ENCODE measurements at places on chromosomes 1 and 21.

DNA sequence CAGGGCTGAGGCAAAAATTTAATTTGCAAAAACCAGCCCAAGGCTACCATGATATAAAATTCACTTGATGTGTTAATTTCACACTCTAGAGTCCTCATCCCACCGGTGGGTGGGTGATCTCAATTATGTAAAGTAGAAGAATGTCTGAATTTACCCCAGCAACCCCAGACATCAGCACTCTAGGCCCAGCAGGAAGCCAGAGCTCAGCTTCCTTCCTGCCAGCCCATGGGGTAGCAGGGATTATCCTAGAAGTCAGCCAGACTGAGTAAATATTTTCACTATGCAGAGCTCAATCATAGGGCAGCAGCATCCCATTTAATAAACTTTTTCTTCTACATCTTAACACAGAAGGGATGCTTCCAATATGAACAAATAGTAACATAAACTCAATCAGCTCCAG, 71.0 kb downstream of the SIPA1L2 start:
- no peak for DNase-seq

GRCh38 chr1:12153181-12153785, 13.5 kb upstream of the TNFRSF1B start:
- DNase-seq = peak; percentile 71

DNA sequence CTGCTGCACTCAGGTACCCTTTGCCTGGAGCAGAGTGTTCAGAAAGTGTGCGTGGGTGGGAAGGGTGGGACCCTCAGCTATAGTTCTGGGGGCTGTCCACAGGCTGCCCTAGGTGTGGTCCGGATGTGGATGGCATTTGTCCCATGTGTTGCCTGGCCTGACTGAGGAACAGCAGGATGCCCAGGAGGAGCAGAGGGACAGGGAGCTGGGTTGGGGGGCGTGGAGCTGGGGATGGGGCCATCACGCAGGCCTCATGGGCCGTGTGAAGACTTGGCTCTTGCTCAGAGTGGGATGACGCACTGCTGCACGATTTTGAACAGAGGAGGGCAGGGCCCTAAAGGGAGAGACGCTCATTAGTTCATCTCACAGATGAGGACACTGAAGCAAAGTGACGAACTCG, 17.0 kb downstream of the C1orf115 start:
- no peak for DNase-seq

GRCh38 chr1:7526196-7526866, 244.8 kb upstream of the VAMP3 start:
- DNase-seq = no peak

GRCh38 chr1:219387211-219387610, 213.5 kb downstream of the LYPLAL1 start:
- DNase-seq = no peak

DNA sequence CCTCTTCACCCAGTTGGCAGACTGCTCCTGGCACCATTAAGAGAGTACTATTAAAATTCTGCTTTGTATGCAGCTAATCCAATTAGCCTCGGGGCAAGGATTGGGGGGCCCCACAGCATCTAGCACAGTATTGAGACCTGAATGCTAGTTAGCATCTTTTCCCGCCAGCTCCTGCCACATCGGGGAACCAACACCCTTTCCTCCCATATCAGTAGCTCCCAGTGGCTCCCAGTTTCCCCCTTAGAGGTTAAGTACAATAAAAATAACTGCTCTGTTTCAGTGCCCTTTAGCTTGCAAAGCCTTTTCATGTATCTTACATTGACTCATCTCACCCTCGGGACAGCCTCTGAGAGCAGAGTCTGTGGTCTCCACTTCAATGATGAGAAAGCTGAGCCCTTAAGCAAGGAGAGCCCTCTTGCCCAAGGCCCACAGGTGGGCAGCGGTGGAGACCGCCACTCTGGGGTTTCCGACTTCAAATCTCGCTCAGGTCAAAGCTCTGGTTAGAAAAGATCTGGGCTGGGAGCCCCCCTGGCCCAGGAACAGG, 4.2 kb upstream of the PMVK start:
- no peak for DNase-seq

DNA sequence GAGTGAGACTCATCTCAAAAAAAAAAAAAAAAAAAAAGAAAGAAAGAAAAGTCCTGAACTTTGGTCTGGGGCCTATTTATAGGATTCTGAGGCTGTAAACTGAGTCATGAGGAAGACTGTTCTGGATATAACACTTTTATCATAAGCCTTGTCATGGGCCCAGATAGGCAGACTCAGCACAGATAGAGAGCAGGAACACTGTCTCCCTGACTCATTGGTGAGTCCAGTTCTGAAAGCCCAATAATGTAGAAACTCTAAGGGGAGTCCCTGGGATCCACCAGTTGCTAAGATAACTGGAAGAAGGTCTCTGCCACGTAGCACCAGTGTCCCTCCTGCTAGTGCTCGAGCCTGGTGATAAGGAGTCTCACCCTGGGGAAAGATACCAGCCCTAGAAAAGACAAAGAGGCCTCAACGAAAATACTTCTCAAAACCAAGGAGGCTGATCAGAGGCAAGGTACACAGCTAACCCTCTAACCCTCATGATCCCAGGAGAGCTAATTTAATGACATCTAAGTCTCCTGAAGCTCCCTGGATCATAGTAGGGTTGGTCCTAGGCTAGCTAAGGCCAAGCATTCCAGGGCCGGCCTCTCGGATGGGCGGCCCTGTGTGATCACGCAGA, 43.5 kb downstream of the LPAR3 start:
- DNase-seq = no peak

- no peak for DNase-seq
Observed at GRCh38 chr1:44808063-44808937, at the start of gene BTBD19. Gene BTBD19, plus strand, starts transcription at chr1:44808523. Its CDS starts 298 bp downstream, at chr1:44808821.

DNA sequence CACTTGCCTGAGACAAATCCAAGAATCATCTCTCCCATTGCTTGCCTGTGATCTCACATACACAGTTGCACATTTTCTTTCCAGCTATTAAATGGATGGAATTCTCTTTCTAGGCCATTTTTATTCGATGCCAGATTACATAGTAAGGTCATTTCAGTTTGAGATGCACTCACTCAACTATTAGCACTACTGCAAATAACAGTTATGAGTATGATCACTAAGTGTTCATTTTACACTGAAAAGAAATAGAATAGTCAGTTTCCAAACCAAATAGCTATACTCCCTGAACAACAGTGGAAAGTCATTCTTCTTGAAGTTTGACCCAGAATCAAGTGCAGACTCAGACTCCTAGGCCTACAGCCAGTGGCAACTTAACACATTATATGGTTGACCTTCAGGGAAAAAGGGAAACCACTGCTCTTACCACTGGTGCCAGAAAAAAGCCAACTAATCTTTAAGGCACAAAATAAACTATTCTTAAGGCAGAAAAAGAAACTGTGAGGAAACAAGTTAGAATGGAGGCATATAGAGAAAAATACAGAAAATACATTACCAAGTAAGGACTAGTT, 31.5 kb downstream of the WNT2B start:
- no peak for DNase-seq

DNA sequence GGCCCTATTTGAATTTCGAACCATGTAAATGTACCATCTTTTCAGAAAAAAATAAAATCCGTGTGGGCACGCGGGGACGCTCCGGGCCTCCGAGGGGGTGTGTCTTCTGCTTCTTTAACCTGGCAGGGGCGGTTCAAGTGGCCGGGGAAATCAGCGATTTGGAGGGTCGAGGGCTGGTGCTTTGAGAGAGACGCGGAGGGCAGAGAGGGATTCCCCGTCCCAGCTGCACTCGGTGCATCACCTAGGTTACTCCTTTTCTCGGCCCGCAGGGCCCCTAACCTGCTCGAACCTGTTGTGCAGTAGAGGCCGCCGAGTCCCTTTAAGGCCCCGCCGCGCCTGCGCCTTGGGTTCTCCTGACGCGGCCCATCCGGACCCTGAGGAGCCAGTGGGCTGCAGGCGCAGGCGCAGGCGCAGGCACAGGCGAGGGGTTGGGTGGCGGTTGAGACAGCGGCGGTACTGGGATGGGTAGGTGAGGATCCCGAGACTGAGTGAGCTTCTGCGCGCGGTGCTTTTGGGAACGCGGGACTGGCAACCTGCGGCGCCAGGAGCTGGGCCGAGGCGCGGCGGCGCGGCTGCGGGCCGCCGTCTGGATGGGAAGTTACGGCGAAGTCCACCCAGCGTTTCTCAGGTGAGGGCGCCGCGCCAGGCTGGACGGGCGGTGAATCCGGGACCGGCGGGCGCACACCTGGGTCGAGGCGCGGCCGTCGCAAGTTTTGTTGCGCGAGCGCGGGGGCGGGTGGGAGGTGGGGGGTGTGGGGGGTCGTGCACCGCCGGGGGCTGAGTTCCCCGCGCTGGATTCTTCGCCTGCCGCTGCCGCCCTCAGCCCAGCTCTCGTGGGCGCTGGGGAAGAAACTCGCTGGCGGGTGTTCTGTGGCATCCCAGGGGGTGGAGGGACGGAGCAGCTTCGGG, at the start of gene NBPF3:
Gene NBPF3, plus strand, starts transcription at position 417 of the 909 bp plus-strand sequence. CDS start 4,950 bp downstream, outside the sequence.
- peak; percentile 62 for DNase-seq

DNA sequence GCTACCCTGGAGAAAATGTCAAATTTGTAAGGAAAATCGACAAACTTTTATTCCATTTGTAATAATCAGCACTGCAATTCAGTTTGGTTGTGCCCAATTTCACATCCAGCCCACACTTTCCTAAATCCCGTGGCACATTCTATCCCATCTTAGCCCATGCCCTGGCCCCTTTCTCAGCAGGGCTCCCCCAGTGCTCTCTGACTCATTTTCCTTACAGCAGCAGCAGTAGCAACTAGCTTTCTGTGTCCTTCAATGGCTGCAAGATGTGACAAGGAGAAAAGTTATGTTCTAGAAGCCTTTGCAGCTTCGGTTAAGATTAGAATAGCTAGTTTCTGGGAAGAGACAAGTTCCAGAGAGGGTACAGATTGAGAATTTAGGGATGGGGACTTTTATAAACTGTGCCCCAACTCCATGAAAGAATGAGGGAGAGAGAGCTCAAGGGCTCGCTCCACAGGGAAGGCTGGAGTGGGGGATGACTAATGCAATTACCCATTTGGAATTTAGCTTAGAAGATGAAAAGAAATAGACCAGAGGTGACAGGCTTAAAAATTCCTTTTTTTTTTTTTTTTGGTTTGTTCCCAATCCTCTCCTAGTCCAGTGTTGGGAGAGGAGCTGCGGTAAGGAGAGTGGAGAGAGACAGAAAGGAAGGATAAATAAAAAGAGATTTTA, 47.0 kb upstream of the POU2F1 start:
- DNase-seq = no peak

DNA sequence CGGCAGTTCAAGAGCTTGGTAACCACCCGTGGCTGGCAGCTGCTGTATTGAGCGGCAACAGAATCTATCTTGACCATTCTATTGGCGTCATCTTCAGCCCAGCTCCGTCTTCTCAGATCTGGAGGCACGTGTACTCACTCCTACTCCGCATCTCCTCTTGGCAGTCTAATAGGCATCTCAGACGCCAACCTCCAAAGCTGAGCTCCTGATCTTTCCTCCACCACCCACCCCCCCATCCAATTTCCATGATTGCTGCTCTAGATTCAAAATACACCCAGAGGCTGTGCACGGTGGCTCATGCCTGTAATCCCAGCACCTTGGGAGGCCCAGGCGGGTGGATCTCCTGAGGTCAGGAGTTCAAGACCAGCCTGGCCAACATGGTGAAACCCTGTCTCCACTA, 84.6 kb upstream of the CASZ1 start:
- no peak for DNase-seq

GRCh38 chr21:44773291-44773932, 28.2 kb downstream of the UBE2G2 start:
- no peak for DNase-seq

GRCh38 chr1:236472850-236473788, 50.7 kb upstream of the LGALS8 start:
- no peak for DNase-seq

DNA sequence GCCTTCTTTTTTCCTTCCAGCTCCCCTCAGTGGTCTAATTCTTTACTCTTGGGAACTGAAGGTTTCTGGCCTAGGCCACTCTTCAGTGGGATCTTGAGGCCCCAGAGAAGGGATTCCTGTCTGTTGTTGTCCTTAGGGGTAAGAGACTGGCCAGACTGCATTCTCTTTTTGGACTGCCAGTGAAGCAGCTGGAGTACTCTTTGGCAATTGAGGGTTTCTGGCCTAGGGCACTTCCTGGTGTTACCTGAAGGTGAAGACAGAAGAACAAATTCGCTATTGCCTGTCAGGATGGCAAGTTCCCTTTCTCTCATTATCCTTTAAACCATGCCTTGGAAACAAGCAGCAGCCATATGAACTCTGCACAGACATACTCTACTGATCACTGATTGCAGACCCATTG, 286.6 kb upstream of the ZP4 start:
- no peak for DNase-seq

DNA sequence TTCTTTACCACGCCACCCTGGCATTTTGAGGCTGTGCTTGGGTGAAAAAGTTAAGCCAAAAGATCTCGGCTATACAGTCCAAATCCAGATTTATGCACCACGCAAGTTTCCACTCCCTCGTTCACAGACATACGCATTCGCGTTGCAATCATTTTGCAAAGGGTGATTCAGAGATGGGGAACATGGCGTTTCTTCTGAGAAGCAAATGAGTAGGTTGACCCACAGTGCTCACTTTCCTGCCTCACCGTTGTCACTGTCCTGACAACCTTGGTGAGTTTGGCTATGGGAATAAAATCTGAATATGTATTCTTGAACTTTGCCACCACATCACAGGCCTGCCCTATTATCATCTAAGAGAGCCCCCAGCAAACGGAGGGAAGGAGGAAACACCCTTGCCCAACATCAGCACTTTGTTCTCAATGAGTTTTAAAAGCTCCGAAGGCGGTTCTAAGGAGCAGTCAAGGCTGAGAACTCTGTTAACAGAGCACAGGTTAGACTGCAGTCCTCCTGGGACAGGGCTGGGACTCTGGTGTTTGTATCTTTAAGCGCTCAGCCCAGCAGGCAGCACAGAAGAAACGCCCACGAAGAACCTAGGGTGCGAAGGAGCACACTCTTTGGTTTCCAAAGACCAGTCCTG, 86.4 kb downstream of the RUNX1 start:
- DNase-seq = no peak

GRCh38 chr21:44357064-44357837, 3.8 kb downstream of the TRPM2 start:
- DNase-seq = no peak

- no peak for DNase-seq
Observed at GRCh38 chr21:31190516-31190915, 152.2 kb upstream of the KRTAP19-8 start.

DNA sequence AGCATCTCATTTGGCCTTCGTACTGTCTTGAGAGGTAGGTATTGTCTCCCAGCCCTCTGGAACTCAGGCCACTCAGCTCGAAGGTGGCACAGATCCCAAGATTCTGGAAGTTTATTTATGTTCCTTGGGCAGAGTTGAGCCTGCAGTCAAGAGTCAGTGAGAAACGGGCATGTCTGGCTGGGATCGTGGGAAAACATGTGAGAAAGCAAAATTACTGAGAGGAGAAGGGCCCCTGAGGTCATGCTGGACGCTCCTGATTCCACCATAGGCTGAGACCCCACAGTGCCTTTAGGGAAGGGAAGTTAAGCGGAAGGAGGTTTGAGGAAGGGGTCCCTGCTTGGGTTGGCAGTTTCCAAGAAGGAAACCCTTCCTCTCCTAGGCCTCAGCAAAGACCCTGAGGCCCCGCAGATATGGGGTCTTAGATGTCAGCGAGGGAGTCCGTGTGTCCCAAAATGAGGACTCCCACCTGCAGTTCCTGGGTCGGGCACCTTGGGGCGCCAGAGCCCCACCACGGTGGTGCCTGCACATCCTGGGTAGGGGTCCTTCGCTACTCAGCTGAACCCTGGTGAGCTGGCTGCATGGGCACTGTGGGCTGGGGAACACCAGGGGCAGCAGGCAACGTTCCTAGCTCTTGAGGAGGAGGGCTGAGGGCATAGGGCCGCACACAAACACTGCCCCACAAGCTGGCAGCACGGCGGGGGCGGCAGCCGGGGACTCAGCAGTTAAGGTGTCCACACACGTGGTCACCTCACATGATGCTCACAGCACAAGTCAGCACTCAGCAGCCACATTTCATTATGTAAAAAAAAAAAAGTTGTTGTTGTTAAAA, 12.3 kb upstream of the SEMA4A start:
- DNase-seq = no peak

Measured in HS-27A (cell line).